Activated CD4-positive, CD25-positive, alpha-beta regulatory T cell (primary cell): ENCODE measurements at places on chromosomes 12 and 14.

- DNase-seq: no peak
These were observed 29.8 kb downstream of the NCOR2 start for GRCh38 chr12:124537525-124538193.

GRCh38 chr12:131681257-131681620 is 29.7 kb upstream of the SFSWAP start:
- DNase-seq: no peak

- DNase-seq: no peak
These were observed 800.5 kb downstream of the NRXN3 start for GRCh38 chr14:78970677-78971076.

- no peak for DNase-seq
These were observed 8.0 kb upstream of the RNU6-8 start for GRCh38 chr14:32211068-32211404.

GRCh38 chr14:77098529-77099353 is 683 bp downstream of the CIPC start:
- no peak for DNase-seq

DNA sequence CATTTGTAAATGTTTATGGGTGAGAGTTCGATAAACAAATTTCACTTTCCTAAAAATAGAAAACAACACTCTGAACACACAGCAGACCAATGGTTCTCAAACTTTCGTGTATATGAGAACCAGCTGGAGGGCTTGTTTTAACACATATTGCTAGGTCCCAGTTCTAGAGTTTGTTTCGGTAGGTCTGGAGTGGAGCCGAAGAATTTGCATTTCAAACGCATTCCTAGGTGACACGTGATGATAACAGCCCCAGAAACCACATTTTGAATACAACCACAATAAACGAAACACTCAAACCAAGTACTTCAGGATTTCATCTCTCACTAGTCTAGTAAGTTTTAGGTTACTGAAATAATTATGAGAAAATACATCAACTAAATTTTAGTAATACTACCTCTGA is 17.1 kb downstream of the SEC23A start:
- DNase-seq: no peak
